ENCODE measurements at places on chromosomes 2 and 18. TPM values are rescaled to one million over a fixed set of nuclear protein-coding genes. Genes with fewer than 3 reads are reported as not detected.

- peaks cover 7% of the 10 kb centered on the region for H3K4me1 ChIP-seq
- H3K36me3 ChIP-seq: peaks cover 14% of the 10 kb centered on the region
- H3K27me3 ChIP-seq: no peaks in the 10 kb centered on the region
These were observed 30.1 kb downstream of the KCTD18 start for GRCh38 chr2:200479692-200480265.

DNA sequence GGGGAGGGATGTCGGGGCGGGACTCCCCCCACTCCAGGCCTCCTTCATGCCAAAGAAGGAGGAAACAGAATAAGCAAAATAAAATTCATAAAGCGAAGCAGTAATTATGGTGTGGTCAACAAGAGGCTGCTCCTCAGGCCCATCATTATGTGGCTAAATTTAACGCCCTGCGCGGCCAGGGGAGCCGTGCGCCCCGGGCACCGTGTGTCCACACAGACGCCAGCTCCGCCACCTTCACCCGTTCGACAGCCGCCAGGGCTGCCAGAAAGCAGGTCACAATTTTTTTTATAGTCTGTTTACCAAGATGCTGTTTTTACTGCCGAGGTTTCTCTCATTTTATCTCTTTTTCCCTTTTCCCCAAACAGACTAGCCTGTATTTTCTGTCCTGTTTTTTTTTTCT, 31.0 kb downstream of the NHEJ1 start:
- no peak overlapping the region for H3K4me3 ChIP-seq
- peaks cover 10% of the 10 kb centered on the region for H3K4me1 ChIP-seq
- H3K27ac ChIP-seq: no peak overlapping the region
- H3K36me3 ChIP-seq: no peaks in the 10 kb centered on the region
- no peaks in the 10 kb centered on the region for H3K27me3 ChIP-seq
- DNase-seq: no peak

The TMEM18 gene
- total RNA-seq: 23.3 TPM

DNA sequence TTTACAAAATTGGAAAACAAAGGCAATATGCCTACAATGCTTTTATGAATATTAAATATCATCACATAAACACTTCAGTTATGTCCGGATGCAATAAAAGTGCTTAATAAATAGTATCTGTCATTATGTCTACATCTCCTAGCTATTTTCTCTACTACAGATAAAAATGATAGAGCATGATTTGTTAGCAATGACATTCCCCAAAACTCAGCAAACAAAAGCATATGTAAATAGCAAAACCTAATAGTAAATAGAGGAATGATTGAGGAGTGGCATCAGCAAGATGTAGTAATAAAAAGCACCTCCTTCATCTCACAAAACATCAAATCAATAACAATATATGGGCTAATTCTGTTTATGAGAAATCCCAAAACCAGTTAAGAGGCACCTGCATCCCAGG, 46.5 kb upstream of the COL5A2 start:
- H3K27ac ChIP-seq: no peak overlapping the region
- H3K4me1 ChIP-seq: no peaks in the 10 kb centered on the region
- no peaks in the 10 kb centered on the region for H3K27me3 ChIP-seq
- DNase-seq: no peak

DNA sequence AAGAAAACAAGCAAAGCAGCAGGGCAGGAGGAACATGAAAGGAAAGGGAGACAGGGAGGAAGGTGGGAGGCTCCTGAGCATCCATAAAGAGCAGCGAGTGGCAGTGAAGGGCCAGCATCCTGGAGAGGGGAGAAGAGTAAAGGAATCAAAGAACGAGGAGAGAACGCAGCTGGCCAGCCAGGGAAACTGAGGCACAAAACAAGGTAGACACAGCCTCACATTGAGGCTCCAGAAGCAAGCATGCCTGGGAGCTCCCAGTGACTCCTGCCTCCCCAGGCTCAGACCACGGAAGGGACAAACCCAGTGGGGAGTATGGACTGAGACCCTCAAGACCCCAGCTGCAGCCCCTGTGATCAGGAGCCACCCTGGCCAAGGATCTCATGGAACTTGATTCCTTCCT, 14.0 kb upstream of the TNS1 start:
- H3K4me3 ChIP-seq: no peak overlapping the region
- H3K27me3 ChIP-seq: peaks cover 16% of the 10 kb centered on the region
- H3K4me1 ChIP-seq: no peaks in the 10 kb centered on the region
- H3K27ac ChIP-seq: no peak overlapping the region

GRCh38 chr2:43676322-43677050, at the start of gene C1GALT1C1L:
C1GALT1C1L (minus strand) TSS chr2:43676429; CDS start chr2:43676322, 107 bp downstream.
- H3K27ac ChIP-seq: no peak within 1 kb of the TSS
- H3K4me1 ChIP-seq: peaks cover 5% of the 10 kb centered on the region
- peak within 1 kb of the TSS; percentile 19 for H3K4me3 ChIP-seq
- peaks cover 5% of the 10 kb centered on the region for H3K27me3 ChIP-seq

DNA sequence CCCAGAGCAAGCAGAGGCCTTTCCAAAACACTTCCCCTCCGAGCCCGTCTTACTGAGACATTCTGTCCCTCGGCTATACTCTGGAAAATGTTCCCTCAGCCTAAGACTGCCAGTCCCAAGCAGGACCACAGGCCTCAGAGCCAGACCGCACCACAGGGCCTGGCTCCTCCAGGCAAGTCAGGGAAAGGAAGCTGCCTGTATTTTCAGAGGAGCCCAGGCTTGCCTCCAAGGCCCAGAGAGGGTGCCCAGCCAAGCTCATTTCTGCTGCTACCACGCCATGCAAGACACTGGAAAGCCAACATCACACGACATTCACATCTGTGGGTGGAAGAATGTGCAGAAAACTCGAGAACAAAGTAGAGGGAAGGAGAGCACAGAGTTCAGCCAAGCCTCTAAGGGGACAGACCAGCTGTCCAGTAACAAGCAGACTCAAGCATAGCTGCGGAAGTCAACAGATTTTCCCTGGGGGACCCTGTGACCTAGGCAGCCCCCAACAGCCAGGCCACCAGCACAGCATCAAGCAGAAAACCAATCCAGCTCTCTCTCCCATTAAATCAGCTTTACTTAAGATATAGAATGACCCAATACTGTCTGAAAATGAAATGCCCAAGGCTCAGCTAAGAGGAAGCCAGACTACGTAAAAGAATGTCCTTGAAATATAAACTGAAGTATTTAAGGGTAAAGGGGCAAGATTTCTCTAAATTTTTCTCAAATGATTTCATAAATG, 123.9 kb downstream of the ZFP36L2 start:
- H3K4me1 ChIP-seq: no peaks in the 10 kb centered on the region
- H3K36me3 ChIP-seq: peaks cover 13% of the 10 kb centered on the region

- no peaks in the 10 kb centered on the region for H3K27me3 ChIP-seq
- DNase-seq: no peak
- H3K4me3 ChIP-seq: no peak overlapping the region
- H3K27ac ChIP-seq: no peak overlapping the region
- peaks cover 16% of the 10 kb centered on the region for H3K4me1 ChIP-seq
- peaks cover 40% of the 10 kb centered on the region for H3K36me3 ChIP-seq
These were observed 28.4 kb upstream of the RNU4ATAC start for GRCh38 chr2:121502246-121502645.

DNA sequence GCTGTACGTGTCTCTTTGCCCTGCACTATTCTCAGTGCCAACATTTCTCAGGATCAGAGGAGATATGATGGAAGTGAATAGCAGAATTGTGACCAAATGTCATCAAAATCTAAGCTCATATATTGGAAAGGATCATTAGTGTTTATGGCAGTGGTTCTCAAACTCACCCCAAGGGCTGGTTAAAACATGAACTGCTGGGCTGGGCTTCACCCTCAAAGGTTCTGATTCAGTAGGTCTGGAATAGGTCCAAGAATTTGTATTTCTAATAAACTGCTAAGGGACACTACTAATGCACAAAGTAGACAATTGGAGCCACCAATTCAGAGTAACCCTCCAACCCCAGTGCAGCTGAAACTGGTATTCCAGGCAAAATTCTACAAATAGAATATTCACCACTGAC, 317.9 kb upstream of the UBE2E3 start:
- H3K36me3 ChIP-seq: no peaks in the 10 kb centered on the region
- no peak for DNase-seq
- no peaks in the 10 kb centered on the region for H3K4me1 ChIP-seq

The TUBA4B gene
- not detected for total RNA-seq

DNA sequence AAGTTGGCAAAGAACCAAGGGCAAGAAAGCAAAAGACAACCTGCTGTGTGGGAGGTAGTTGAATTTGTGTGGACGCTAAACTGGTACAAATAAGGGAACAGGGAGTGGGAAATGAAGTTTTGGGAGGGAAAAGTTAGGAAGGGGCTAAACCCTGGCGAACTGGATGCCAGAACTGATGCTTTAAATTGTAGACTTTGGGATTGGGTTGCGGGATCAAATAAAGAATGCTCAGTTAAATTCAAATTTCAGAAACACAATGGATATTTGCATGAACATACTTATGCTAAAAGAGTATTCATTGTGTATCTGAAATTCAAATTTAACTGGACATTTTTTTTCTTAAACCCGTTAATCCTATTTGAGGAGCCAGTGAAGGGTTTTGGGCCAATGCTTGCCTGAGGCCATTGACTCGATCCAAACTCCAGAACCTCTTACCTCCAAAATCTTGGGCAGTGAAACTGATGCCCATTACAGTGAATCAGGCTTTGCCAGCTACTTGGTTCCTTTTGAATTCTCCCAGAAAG, 44.2 kb upstream of the YWHAQ start:
- peaks cover 9% of the 10 kb centered on the region for H3K4me1 ChIP-seq
- no peak overlapping the region for H3K27ac ChIP-seq
- no peaks in the 10 kb centered on the region for H3K36me3 ChIP-seq
- peaks cover 6% of the 10 kb centered on the region for H3K27me3 ChIP-seq
- no peak overlapping the region for H3K4me3 ChIP-seq

DNA sequence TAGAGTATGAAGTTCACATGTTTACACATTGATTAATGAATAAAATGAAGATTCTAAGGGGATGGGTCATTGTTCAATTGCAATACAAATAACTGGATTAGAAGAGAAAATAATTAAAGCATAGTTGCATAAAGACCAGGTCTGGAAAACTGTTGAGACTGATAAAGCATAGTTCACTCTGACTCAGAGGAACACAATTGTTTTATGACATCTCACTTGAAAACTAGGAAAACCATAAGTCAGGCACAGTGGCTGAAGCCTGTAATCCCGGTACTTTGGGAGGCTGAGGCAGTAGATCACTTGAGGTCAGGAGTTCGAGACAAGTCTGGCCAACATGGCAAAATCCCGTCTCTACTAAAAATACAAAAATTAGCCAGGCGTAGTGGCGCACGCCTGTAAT, 46.7 kb downstream of the PLA2R1 start:
- H3K36me3 ChIP-seq: no peaks in the 10 kb centered on the region
- no peak overlapping the region for H3K27ac ChIP-seq
- no peak overlapping the region for H3K4me3 ChIP-seq
- H3K27me3 ChIP-seq: peaks cover 20% of the 10 kb centered on the region
- H3K4me1 ChIP-seq: no peaks in the 10 kb centered on the region
